ENCODE measurements at places on chromosomes 3 and 15.

GRCh38 chr3:102733791-102734563, 299.2 kb downstream of the ZPLD1 start:
- DNase-seq, result no peak
- H3K27ac ChIP-seq, result no peak overlapping the region
- no peak overlapping the region for H3K4me3 ChIP-seq
- no peaks in the 10 kb centered on the region for H3K36me3 ChIP-seq

- DNase-seq, result no peak
- H3K27ac ChIP-seq, result no peak overlapping the region
- no peaks in the 10 kb centered on the region for H3K36me3 ChIP-seq
- H3K27me3 ChIP-seq, result peaks cover 1% of the 10 kb centered on the region
- H3K4me1 ChIP-seq, result no peaks in the 10 kb centered on the region
These were observed 225.9 kb upstream of the DPH6 start for GRCh38 chr15:35771746-35772442.

DNA sequence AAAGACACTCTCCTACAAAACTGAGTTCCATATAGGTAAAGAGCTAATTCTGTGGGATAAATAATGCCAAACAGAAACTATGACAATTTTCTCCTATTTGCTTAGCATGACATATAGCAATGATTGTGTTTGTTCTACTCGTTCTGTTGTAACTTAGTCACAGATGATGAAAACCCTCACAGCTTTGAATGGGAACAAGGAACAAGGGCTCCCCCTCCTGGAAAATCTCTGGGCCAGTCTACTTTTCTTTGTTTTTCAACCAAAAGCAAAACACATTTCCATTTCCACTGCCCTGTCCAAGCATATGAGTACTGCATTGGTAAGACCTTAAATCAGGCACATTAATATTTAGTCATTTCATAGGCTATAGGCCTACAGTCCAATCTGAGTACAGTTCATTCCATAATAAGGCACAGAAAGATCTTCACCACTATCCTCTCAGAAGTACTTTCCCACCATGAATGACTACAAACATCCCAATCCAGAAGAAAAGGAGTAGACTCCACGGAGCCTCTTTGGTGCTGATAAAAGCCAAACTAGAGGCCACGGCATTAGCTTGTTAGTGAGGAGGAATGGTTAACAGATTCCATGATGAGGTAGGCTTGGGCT, 67.1 kb downstream of the ATP8B4 start:
- H3K27me3 ChIP-seq, result peaks cover 5% of the 10 kb centered on the region
- H3K27ac ChIP-seq, result no peak overlapping the region
- DNase-seq, result no peak
- H3K4me3 ChIP-seq, result no peak overlapping the region
- no peaks in the 10 kb centered on the region for H3K36me3 ChIP-seq

GRCh38 chr3:72193771-72194430, 409.0 kb upstream of the PROK2 start:
- H3K27me3 ChIP-seq, result peaks cover 14% of the 10 kb centered on the region
- no peak overlapping the region for H3K27ac ChIP-seq
- H3K36me3 ChIP-seq, result no peaks in the 10 kb centered on the region
- H3K4me3 ChIP-seq, result no peak overlapping the region

GRCh38 chr15:100688549-100689120, 86.2 kb downstream of the ASB7 start:
- peaks cover 20% of the 10 kb centered on the region for H3K27me3 ChIP-seq
- H3K27ac ChIP-seq, result no peak overlapping the region
- no peaks in the 10 kb centered on the region for H3K36me3 ChIP-seq

GRCh38 chr3:27596334-27596841, 112.2 kb upstream of the SLC4A7 start:
- no peaks in the 10 kb centered on the region for H3K27me3 ChIP-seq
- H3K4me1 ChIP-seq, result peaks cover 13% of the 10 kb centered on the region

- H3K27ac ChIP-seq, result no peak overlapping the region
- no peaks in the 10 kb centered on the region for H3K27me3 ChIP-seq
- no peak for DNase-seq
- H3K4me1 ChIP-seq, result peaks cover 68% of the 10 kb centered on the region
- H3K4me3 ChIP-seq, result no peak overlapping the region
These were observed 304.6 kb downstream of the RPLP1 start for GRCh38 chr15:69757186-69757585.

DNA sequence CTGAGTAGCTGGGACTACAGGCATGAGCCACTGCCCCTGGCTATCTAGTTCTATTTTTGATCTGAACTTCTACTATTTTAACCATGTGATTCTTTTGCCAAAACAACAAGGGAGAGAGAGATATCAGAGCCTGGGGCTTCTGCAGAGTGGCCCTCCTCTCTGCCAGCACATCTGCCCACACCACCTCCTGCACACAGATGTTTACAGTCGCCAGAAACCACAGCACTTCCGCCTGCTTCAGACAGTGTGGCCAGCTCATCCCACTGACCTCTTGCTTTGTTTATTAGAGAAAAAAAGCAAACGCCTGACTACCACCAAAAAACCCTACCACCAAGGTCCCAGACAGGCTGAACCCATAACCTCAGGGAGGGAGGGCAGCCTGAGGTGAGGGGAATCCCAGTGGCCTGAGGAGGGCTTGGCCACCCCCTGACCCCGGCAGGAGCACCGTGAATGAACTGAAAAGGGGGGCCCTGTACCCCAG, 85.9 kb upstream of the ABHD2 start:
- DNase-seq, result no peak
- H3K27ac ChIP-seq, result no peak overlapping the region
- peaks cover 14% of the 10 kb centered on the region for H3K27me3 ChIP-seq
- no peak overlapping the region for H3K4me3 ChIP-seq
- peaks cover 2% of the 10 kb centered on the region for H3K36me3 ChIP-seq

DNA sequence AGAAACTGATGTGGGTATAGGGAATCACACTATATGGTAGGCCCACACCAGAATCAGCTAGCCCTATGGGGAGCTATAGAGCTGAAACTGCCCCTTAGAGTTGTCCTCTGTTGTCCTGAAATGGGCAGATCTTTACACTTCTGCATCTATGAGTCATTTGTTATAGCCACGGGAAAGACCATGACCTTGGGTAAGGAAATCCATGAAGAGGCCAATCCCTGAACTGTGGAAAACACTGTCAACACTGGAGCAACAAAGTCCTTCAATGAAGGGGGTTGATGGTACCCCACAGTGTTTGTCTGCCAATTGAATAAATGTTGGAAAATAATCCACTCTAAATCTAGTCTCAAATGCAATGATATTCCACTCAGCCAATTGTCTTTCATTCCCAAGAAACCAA, 5.2 kb upstream of the CD200R1 start:
- H3K4me1 ChIP-seq, result peaks cover 41% of the 10 kb centered on the region
- no peak overlapping the region for H3K27ac ChIP-seq
- H3K36me3 ChIP-seq, result no peaks in the 10 kb centered on the region
- DNase-seq, result no peak

- no peaks in the 10 kb centered on the region for H3K4me1 ChIP-seq
- DNase-seq, result no peak
- no peaks in the 10 kb centered on the region for H3K36me3 ChIP-seq
- no peak overlapping the region for H3K27ac ChIP-seq
- H3K27me3 ChIP-seq, result no peaks in the 10 kb centered on the region
These were observed 718.2 kb downstream of the NTRK3 start for GRCh38 chr15:87538327-87538834.

GRCh38 chr15:101413239-101413638, 76.3 kb downstream of the PCSK6 start:
- no peak for DNase-seq
- peaks cover 14% of the 10 kb centered on the region for H3K27me3 ChIP-seq
- H3K27ac ChIP-seq, result no peak overlapping the region
- peaks cover 9% of the 10 kb centered on the region for H3K4me1 ChIP-seq
- H3K4me3 ChIP-seq, result no peak overlapping the region

DNA sequence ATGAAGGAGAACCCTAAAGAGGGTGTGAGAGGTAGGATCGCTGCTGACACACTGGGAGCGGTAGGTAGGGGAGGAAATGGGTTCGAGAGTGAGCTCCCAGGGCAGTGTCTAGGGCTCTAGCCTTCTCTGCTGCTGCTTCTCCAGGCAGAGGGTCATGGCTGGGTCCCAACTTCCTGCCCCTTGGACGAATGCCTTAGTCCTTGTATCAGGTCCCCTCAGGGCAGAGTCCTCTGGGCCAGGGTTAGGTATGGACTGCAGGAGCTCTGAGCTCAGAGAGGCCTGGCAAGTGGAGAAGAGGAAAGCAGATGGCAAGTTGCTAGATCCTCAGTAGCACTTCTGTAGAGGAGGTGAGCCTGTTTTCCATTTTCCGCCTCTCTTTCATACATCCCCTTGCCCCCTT, 2.9 kb downstream of the CORO2B start:
- H3K36me3 ChIP-seq, result no peaks in the 10 kb centered on the region
- H3K4me3 ChIP-seq, result no peak overlapping the region
- no peak for DNase-seq
- H3K27me3 ChIP-seq, result peaks cover 7% of the 10 kb centered on the region
- peaks cover 12% of the 10 kb centered on the region for H3K4me1 ChIP-seq
- H3K27ac ChIP-seq, result no peak overlapping the region

- H3K27me3 ChIP-seq, result no peaks in the 10 kb centered on the region
- peak overlapping the region; percentile 74 for H3K27ac ChIP-seq
- peaks cover 23% of the 10 kb centered on the region for H3K36me3 ChIP-seq
- no peak overlapping the region for H3K4me3 ChIP-seq
- peak; percentile 44 for DNase-seq
- H3K4me1 ChIP-seq, result peaks cover 22% of the 10 kb centered on the region
These were observed 76.0 kb downstream of the TRANK1 start for GRCh38 chr3:36868614-36869436.

DNA sequence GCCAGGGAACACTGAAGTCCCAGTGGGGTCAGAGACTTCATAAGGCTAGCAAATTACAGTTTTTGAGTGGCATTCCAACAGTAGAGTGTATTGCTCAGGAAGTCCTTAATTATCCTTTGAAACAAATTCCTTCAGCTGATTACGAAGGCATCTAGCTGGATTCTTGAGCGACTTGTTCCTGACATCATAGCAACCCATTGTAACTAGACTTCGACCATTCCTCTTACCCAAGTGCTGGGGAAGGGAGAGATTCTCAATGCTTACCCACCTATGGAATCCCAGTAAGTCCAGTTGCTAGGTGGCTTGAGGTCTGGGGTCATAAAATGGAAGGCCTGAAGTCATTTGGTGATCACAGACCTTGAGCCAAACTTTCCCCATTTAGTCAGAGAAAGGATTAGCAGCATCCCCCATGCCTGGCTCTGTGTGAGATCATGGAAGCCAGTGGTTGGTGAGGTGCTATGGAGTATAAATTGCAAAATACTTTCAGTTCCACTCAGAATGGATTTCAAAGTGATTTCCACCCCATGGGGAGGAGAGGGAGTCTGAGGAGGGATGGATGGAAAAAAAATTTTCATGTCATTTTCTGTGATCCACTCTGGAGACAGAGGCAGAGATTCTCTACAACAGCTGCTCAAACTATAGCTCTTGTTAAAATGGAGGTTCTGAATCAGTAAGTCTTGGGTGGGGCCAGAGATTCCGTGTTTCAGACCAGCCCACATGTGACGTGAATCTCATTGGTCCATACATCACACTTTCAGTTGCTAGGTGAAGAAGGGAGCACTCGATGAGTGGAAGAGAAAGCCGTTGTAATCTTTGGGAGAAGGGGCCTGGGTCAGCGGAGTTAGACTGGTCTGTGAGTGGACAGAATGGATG, 45.7 kb downstream of the CD86 start:
- peaks cover 7% of the 10 kb centered on the region for H3K36me3 ChIP-seq
- no peak for DNase-seq
- peak overlapping the region; percentile 82 for H3K27ac ChIP-seq
- H3K4me1 ChIP-seq, result peaks cover 18% of the 10 kb centered on the region
- H3K27me3 ChIP-seq, result no peaks in the 10 kb centered on the region

- DNase-seq, result no peak
- peaks cover 28% of the 10 kb centered on the region for H3K27me3 ChIP-seq
- H3K27ac ChIP-seq, result no peak overlapping the region
- no peak overlapping the region for H3K4me3 ChIP-seq
These were observed 71.4 kb downstream of the ISG20 start for GRCh38 chr15:88710027-88710715.

GRCh38 chr3:191198932-191199331, at the start of gene OSTN:
OSTN (plus strand) TSS chr3:191199241; CDS start chr3:191212533, 13,292 bp downstream.
- no peak for DNase-seq
- no peak within 1 kb of the TSS for H3K27ac ChIP-seq
- H3K4me3 ChIP-seq, result no peak within 1 kb of the TSS
- no peaks in the 10 kb centered on the region for H3K27me3 ChIP-seq

GRCh38 chr15:41417418-41418195, 712 bp downstream of the RTF1 start:
- no peaks in the 10 kb centered on the region for H3K27me3 ChIP-seq
- DNase-seq, result no peak
- H3K4me1 ChIP-seq, result peaks cover 29% of the 10 kb centered on the region
- peaks cover 1% of the 10 kb centered on the region for H3K36me3 ChIP-seq
- H3K27ac ChIP-seq, result peak overlapping the region; percentile 89

DNA sequence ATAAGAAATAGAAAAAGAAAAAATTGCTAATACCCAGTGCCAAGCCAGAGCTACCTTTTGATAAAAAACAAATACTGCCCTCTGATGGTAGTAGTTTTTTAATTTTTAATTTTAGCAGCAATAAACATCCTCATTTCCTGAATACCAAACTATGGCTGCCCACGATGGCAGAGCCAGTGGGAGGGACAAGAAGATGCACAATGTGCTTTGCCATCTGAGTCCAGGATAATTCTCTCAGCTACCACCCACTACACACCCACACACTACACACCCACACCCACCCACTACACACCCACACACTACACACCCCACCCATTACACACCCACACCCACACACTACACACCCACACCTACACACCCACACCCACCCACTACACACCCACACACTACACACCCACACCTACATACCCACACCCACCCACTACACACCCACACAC, 17.8 kb downstream of the CEP19 start:
- DNase-seq, result peak; percentile 34
- H3K4me1 ChIP-seq, result peaks cover 22% of the 10 kb centered on the region
- no peak overlapping the region for H3K4me3 ChIP-seq
- H3K27me3 ChIP-seq, result no peaks in the 10 kb centered on the region
